ENCODE measurements at places on chromosomes 13 and 19. TPM values are rescaled to one million over a fixed set of nuclear protein-coding genes. Genes with fewer than 3 reads are reported as not detected.

- peaks cover 21% of the 10 kb centered on the region for H3K27me3 ChIP-seq
- no peak for DNase-seq
- peaks cover 23% of the 10 kb centered on the region for H3K4me1 ChIP-seq
- no peak overlapping the region for H3K4me3 ChIP-seq
- H3K36me3 ChIP-seq: peaks cover 3% of the 10 kb centered on the region
Measured at GRCh38 chr13:44293908-44294735, 79.5 kb upstream of the SERP2 start.

DNA sequence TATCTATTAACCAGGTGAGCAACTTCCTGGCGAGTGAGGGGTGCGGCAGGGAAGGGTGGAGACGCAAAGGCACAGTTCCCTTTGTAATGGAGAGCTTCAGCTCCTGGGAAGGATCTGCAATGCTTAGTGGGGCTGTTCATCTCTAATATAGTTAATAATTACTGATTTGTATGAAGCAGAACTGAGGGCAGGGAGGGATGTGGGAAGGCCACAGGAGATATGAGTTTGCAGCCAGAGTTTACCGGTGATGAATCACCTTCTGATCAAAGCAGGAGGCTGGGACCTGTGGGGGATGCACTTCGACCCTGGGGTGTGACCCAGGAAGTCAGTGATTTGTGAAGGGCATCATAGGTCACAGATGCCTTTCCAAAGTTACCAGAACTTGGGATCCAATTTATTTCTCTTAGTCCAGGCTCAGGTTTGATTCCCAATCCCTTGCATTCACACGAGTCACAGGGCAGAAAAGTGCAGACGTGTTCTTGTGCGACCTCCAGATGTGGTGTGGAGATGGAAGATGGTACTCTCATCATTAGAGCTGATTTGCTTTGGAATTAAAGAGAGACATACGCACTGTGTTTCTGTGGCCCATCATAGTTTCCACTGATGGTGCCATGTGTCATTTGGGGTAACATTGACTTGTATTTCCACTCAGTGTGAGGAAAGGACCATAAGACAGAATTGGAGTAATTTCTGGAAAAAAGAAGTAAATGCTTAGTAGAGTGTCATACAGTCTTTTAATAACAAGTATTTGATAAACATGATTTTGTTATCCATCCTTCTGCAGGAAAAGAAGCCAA lies 55.0 kb downstream of the LRCH1 start:
- peaks cover 29% of the 10 kb centered on the region for H3K4me1 ChIP-seq
- no peaks in the 10 kb centered on the region for H3K27me3 ChIP-seq
- no peak overlapping the region for H3K4me3 ChIP-seq
- no peak overlapping the region for H3K27ac ChIP-seq
- H3K36me3 ChIP-seq: no peaks in the 10 kb centered on the region
- no peak for DNase-seq

DNA sequence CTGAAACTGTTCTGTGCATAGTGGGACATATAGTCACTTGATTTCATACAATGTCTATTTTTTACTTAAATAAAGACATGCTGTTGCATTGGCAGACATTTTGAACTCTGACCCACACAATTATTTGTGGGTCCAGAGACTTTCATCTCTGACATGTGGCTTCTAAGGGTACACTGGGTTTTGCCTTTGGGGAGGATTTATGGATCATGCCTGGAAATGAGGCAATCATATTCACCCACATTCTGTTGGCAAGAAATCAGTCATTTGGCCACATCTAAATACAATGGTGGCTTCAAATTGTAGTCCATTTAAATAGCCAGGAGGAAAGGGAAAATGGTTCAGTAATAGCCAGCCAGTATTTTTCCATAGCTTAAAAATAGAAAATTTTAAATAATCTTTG lies 238.3 kb upstream of the KLF12 start:
- no peaks in the 10 kb centered on the region for H3K36me3 ChIP-seq
- H3K4me1 ChIP-seq: peaks cover under 1% of the 10 kb centered on the region
- no peaks in the 10 kb centered on the region for H3K27me3 ChIP-seq
- H3K4me3 ChIP-seq: no peak overlapping the region
- H3K27ac ChIP-seq: no peak overlapping the region

GRCh38 chr13:58542530-58542929 lies 911.0 kb downstream of the PCDH17 start:
- no peak for DNase-seq
- no peaks in the 10 kb centered on the region for H3K27me3 ChIP-seq
- no peak overlapping the region for H3K4me3 ChIP-seq
- H3K36me3 ChIP-seq: no peaks in the 10 kb centered on the region

DNA sequence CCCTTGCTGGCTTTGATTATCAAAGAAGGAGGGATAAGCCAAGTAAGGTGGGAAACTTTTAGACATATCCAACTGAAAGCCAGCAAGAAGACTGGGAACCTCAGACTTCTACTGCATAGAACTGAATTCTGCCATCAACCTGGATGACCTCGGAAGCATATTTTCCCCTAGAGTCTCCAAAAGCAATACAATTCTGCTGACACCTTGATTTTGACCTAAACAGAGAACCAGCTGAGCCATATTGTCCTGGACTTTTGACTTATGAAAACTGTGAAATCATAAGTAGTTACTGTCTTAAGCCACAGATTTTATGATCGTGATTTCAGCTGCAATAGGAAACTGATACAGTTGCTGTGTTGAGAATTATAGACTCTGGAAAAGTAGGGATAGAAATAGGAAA lies 227.6 kb downstream of the PCDH20 start:
- no peak overlapping the region for H3K4me3 ChIP-seq
- no peak for DNase-seq
- no peaks in the 10 kb centered on the region for H3K27me3 ChIP-seq
- no peaks in the 10 kb centered on the region for H3K36me3 ChIP-seq
- no peaks in the 10 kb centered on the region for H3K4me1 ChIP-seq

DNA sequence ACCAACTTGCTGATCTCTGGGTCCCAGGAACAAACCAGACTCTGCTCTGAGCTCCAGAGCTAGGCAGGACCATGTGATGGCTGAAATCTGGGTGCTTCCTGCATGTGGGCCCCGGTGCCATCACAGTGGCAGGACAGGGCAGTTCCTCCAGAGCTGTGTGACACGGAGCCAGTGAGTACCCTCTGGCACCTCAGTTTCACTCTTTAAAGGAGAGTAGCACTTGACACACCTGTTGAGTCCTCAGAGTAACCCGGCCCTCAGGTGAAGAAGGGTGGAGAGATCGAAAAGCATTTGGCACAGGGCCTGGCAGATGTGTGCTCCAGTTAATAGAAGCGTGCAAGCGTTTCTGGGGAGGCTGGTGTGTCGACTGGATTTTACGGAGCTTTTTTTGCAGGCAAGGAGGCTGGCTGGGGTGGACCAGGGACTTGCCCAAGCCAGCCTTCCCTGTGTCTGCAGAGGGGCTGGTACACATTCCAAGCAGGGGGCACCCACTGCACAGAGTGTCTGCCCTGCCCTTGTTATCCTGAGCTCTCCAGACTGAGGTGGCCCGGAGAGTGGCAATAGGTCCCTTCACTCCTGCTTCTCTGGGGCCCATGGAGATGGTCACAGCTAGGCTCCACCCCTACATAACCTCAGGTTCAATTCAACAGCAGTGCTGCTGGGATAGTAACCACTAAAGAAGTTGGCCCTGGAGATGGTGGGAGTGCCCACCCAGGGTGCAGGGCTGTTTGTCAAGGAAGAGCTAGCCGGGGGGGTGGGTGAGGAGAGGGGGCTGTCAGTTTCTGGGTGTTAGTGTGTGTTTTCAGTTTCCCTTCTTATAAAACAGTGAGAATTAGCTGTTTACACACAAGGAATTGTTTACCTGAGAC lies 8.3 kb downstream of the RPS19 start:
- peaks cover 88% of the 10 kb centered on the region for H3K4me1 ChIP-seq
- DNase-seq: no peak
- peak overlapping the region; percentile 93 for H3K27ac ChIP-seq
- no peaks in the 10 kb centered on the region for H3K27me3 ChIP-seq
- H3K4me3 ChIP-seq: no peak overlapping the region

DNA sequence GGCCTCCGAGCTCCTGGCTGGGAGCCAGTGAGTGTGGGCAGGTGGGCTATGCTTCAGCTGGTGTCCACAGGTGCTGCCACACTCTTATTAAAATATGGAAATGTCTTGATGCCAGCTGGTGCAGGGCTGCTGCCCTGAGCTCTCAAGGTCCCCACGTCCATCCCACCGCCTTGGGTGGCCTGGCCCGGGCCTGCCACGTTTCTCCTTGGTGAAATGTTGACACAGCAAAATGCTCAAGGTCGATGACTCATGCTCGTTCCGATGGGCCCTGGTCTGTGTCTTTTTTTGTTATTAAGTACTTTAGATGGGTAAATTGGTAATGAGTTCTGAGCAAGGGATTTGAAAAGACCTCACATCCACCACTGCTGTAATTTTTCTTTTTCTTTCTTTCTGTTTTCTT lies 524.7 kb downstream of the MYO16 start:
- H3K4me3 ChIP-seq: no peak overlapping the region
- DNase-seq: no peak

DNA sequence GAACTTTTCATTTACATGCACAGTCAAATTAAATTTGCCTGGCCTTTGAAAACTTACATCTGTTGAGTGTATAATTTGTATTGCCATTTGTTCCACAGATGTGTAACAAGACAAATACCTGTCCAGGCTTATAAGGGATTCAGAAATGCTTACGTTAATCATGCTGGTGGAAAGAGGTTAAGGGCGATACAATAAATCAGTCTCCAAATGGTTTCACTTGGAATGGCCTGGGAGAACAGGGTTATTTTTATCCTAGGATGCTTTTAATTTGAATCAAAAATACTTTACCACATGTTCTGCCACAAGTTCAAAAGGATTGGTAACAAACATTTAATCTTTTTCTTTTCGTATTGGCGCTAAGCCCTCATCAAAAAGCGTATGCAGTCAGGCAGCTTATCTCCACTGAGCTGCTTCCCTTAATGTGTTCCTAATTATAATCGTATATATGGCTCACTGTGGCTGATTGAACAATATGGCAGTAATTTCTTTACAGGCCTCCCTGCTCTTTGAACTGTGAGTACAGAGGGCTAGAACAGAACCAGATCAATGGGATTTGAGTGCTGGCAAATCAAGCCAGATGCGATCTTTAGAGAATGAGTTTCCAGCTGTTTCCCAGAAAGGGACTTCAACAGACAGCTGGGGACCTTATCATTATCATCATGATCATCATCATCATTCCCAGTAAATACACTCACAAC lies 425.7 kb downstream of the SPRY2 start:
- DNase-seq: no peak
- H3K4me1 ChIP-seq: no peaks in the 10 kb centered on the region
- H3K4me3 ChIP-seq: no peak overlapping the region
- H3K27me3 ChIP-seq: no peaks in the 10 kb centered on the region
- no peak overlapping the region for H3K27ac ChIP-seq
- no peaks in the 10 kb centered on the region for H3K36me3 ChIP-seq

- H3K27ac ChIP-seq: peak overlapping the region; percentile 71
- DNase-seq: peak; percentile 45
- peaks cover 14% of the 10 kb centered on the region for H3K36me3 ChIP-seq
- peaks cover 26% of the 10 kb centered on the region for H3K4me1 ChIP-seq
Measured at GRCh38 chr19:40576151-40576584, 505 bp upstream of the SHKBP1 start.

GRCh38 chr13:108963846-108964600 lies 334.6 kb downstream of the MYO16 start:
- H3K4me1 ChIP-seq: peaks cover 2% of the 10 kb centered on the region
- DNase-seq: no peak
- H3K27me3 ChIP-seq: no peaks in the 10 kb centered on the region
- no peak overlapping the region for H3K27ac ChIP-seq

GRCh38 chr19:13505164-13505695 lies 1.0 kb downstream of the CACNA1A start:
- no peaks in the 10 kb centered on the region for H3K4me1 ChIP-seq
- DNase-seq: no peak
- H3K4me3 ChIP-seq: no peak overlapping the region

DNA sequence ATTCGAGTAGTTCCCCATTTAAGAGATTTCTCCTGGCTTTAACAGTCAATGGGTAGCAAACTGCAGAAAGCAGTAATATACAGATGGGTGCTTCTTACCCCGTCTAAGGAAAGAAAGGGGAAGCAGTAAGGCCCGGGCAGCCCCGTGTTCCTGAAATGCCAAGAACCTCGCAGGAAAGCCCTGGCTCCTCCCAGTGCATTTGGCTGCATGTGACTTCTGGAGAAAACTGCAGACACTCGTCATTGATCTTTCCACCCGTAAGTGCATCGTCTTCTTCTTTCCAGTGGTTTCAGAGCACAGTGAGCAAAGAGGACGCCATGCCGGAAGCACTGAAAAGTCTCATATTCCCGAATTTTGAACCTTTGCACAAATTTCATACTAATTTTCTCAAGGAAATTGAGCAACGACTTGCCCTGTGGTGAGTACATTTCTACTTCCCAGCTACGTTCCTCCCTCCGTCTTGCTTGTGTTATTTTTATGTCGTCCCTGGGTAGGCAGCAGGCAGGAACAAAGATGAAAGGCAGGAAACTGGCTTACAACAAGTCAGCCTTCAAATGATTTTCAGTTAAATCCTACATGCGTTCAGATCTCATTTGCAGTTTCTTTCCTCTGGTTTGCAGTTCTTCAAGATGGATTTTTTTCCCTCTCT lies 165.2 kb downstream of the STK24 start:
- H3K36me3 ChIP-seq: no peaks in the 10 kb centered on the region
- peaks cover 3% of the 10 kb centered on the region for H3K4me1 ChIP-seq
- H3K27ac ChIP-seq: no peak overlapping the region
- H3K27me3 ChIP-seq: peaks cover 28% of the 10 kb centered on the region
- H3K4me3 ChIP-seq: no peak overlapping the region
- no peak for DNase-seq

GRCh38 chr13:51125495-51126226 lies 14.6 kb upstream of the C13orf42 start:
- peaks cover 15% of the 10 kb centered on the region for H3K4me1 ChIP-seq
- no peak overlapping the region for H3K4me3 ChIP-seq
- DNase-seq: peak; percentile 60

DNA sequence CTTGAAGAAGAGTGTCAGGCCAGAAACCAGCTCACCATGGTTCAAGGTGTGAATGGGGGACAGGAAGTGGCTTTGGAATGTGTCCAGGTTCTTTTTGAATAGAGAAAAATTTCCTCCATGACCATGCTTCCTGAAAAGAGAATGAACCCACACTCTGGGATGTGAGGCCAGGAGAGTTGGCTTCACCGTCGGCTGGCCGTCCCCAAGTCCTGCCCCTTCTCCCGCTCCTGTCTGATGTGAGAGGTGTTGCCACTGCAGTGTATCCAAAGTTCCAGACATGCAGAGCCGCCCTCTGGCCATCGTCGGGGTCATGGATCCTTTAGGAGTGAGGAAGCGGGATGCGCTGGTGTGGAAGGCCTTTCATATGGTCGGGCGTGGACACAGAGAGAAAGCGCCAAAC lies 101.2 kb downstream of the COL4A2 start:
- peaks cover 5% of the 10 kb centered on the region for H3K4me1 ChIP-seq
- peaks cover 40% of the 10 kb centered on the region for H3K27me3 ChIP-seq
- H3K4me3 ChIP-seq: no peak overlapping the region
- no peak for DNase-seq
- no peaks in the 10 kb centered on the region for H3K36me3 ChIP-seq
- no peak overlapping the region for H3K27ac ChIP-seq

GRCh38 chr13:74289861-74290773 lies 155.9 kb upstream of the KLF12 start:
- H3K4me1 ChIP-seq: peaks cover 44% of the 10 kb centered on the region
- peaks cover 3% of the 10 kb centered on the region for H3K27me3 ChIP-seq
- no peak overlapping the region for H3K27ac ChIP-seq
- H3K36me3 ChIP-seq: no peaks in the 10 kb centered on the region
- DNase-seq: peak; percentile 20
- H3K4me3 ChIP-seq: no peak overlapping the region

- DNase-seq: no peak
- H3K27ac ChIP-seq: no peak overlapping the region
- H3K27me3 ChIP-seq: no peaks in the 10 kb centered on the region
- no peaks in the 10 kb centered on the region for H3K36me3 ChIP-seq
- no peak overlapping the region for H3K4me3 ChIP-seq
Measured at GRCh38 chr19:56917998-56918397, 77.5 kb upstream of the PEG3 start.

The ARHGAP33 gene
- total RNA-seq: 60.9 TPM

The CCDC169 gene
- total RNA-seq: 0.13 TPM

The TTYH1 gene
- total RNA-seq: 0.68 TPM

The KLF12 gene
- 33.5 TPM for total RNA-seq

All from activated CD4-positive, alpha-beta memory T cell treated with anti-CD3 and anti-CD28 coated beads, Interleukin-2, amount 10 ng/mL, durations not matched to agents 7 days and 5 days (primary cell).